ENCODE measurements at places on chromosomes 1 and 21. TPM values are rescaled to one million over a fixed set of nuclear protein-coding genes. Genes with fewer than 3 reads are reported as not detected.

Gene S100A10
- 70.4 TPM for total RNA-seq

Gene DIRAS3
- 0.46 TPM for total RNA-seq

Gene MRPL24
- 86.1 TPM for total RNA-seq

Gene S100A8
- total RNA-seq: 34.9 TPM

Gene ATP6V1G3
- not detected for total RNA-seq

Gene PCAT6
- 0.44 TPM for total RNA-seq

Gene TRIM45
- 10.9 TPM for total RNA-seq

Gene MTARC1
- 3.4 TPM for total RNA-seq

Gene GUCA2A
- 0.44 TPM for total RNA-seq

Gene SERTAD4
- total RNA-seq: 0.48 TPM

Gene HAO2
- total RNA-seq: not detected

Gene AGO1
- 13.6 TPM for total RNA-seq

Gene OVAAL
- total RNA-seq: not detected

Gene NPHS2
- not detected for total RNA-seq

Gene FCRL1
- not detected for total RNA-seq

Gene TNNT2
- total RNA-seq: 5.7 TPM

Gene CHRNB2
- 0.08 TPM for total RNA-seq

Gene DONSON
- total RNA-seq: 4.8 TPM

Gene HUNK
- 0.17 TPM for total RNA-seq

Gene LCE1C
- total RNA-seq: not detected

Measured in psoas muscle (tissue), 8 donors.